ENCODE measurements at places on chromosomes 2 and 18.

DNA sequence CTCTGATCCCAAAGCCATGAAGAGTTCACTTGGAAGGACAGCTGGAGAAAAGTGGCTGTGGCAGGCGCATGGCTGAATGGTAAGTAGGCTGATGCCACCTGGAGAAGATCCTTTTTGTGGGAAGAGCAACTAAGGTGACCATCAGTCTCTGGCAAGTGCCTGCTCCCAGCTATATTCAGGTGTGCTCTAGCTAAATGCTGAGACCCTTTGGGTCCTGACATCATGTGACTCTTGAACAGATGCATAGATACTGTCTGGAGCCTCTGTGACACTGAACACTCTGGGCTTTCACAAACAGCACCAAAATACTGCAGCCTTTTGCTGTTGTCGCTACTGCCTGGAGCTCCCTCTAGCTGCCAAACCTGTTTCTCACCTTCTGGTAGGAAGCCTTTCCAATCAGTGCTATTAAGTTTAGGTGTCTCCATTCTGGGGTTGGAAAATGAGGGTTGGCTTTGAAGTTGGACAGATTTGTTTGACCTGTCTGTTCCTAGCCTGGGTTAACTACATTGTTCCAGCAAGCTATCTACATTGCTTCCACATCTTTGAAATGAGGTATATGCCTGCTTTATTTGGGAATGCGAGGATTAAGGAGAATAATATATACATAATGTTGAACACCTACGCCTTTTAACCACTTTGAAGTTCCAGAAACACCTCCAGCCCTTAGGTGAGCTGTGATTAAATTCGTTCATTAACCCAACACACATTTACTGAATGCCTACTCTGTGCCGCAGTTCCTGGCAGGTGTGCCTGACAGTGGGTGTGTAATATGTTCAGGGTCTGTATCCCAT is 3.1 kb downstream of the EGR4 start:
- no peak for DNase-seq

DNA sequence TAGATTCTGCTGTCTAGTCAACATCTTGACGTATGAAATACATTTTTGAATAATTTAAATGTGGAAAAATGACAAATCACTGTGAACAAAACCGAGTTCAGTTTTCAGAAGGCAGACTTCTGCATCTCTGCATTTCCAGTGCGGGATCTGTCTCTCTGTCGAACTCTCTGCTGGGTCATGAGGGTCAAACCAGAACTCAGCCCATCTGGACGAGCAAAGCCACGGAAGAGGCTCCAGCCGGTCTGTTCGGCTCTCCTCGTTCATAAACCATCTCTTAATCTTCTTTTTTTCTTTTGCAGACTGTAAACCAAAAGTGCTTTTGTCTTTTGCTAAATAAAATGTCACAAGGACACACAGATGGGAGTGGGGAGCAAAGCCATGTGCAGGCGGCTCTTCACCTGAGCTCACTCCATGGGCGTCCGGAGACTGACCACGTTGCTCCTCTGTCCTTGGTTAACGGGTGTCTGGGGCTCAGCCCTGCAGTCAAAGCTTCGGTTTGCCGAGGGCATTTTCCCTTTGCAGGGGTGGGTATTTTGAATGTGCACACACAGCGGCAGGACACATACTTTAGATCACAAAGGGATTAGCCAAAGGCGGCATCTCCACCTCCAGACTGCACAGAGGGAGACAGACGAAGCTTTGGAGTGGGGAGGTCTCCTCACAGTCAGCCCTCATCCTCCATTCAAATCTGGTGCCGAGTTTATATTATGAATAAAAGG is 737.9 kb upstream of the SALL3 start:
- DNase-seq = no peak

GRCh38 chr2:128317181-128317898 is 1.3 kb downstream of the HS6ST1 start:
- no peak for DNase-seq

- DNase-seq = no peak
Observed at GRCh38 chr2:191845248-191845715, 1.6 kb downstream of the CAVIN2 start.

DNA sequence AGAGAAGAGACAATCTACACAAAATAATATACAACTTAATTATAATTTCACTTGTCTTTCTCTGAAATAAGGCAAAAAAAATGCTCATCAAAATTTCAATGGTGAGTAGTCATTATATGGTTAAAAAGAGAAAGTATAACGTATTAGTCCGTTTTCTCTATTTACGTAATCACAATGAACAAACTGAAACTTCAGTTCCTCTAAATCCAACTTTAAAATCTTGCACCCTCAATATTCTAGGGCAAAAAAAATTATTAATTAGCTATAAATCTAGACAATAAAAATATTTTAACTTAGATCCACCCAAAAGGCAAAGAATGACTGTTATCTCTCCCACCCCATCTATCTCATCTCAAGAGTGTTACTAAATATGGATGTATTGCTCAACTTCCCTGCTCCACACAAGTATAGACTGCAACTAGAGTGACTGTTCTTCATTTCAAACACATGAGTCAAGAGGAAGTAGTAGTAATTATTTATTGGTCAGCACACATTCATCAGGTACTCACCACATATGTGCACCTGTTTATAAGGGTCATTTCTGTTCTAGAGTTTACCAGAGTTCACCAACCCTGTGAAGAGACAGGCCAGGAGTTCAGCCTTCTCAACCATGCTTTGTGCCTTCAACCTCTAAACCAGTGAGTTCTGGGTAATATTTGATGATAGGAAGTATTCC is 36.4 kb downstream of the STK39 start:
- DNase-seq = no peak

DNA sequence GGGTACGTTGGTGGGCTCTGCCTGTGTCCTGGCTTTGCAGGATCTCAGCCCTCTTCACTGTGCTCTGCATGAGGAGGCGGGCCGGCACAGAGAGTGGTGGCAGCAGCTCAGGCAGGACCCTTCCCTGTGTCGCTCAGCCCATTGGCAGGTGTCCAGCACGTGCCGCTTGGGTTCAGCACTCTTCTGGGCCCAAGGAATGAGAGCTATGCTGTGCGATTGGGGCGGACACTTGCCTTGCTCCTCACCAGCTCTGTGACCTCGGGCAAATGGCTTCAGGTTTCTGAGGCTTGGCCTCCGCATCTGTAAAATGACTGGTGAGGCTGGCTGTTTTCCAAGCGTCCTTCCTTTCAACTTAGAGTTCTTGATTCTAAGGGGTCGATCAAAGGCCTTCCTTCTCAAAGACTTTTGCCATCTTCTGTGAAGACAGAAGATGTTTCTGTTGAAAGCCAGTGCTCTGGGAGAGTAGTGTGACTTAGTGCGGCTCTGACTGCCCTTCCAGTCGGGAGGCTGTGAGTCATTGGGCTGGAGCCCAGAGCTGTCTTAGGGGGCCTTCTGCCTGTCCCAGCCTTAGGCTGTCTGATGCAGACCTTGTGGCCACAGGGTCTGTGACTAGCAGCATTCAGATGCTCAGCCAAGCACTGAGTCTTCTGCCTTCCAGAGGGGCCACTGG is 35.6 kb downstream of the GLI2 start:
- no peak for DNase-seq

- DNase-seq = no peak
Observed at GRCh38 chr2:237121321-237121720, 35.6 kb downstream of the COPS8 start.

- no peak for DNase-seq
Observed at GRCh38 chr2:98026292-98026691, 30.5 kb upstream of the TMEM131 start.

- no peak for DNase-seq
Observed at GRCh38 chr18:31516437-31516836, 18.5 kb downstream of the DSG2 start.

DNA sequence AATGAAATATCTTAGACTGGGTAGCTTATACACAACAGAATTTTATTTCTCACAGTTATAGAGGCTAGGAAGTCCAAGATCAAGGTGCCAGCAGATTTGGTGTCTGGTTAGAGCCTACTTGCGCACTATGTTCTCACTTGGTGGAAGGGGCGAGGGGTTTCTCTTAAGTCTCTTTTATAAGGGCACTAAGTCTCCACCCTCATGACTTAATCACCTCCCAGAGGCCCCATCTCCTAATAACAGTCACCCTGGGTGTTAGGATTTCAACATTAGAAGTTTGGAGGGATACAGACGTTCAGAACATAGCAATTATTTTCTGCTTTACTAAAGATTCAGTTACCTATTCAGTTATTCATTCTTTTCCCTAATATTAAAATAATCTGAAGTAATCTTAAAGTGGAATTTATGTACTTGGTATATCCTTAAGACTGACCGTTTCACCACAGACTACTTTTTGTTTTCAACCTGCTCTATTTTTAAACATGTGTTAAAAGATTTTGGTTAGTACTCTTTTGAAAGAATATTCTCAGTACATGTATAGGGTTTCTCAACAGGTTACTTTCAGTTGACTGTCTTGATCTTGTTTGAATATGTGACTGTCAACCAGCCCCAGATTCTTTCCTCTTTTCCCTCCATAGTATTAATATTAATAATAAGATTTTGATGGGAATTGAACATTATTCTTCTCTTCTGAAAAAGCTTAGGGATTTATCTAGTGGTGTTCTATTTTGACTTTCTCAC is 130.0 kb downstream of the TAF4B start:
- no peak for DNase-seq

DNA sequence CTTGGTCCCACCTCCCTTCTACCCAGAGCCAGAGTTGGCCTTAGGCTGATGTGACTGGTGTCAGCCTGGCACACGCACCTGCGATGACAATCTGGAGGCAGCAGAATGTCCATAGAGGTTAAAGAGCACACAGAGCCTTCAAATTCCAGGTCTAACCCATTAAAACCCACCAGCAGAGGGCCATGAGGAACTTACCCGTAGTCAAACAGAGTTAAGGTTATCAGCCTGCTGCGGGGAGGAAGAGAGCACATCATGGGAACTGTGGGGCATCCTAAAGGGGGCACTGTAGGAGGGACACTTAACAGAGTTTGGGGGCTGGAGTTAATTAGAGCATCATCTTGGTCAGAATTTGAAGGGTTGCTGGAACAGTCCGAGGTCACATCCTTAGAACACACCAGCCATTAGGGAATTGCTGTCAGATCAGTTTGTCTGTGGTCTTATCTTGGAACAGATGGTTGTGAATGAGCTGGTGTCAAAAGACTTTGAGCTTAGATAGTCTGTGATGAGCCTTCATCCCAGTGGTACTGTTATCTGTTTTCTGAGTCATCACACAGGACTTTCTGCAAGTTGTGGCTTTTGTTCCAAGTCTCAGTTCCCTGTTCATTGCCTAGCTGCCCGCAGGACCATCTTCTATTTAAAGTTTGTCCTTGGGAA is 248.6 kb downstream of the LOXHD1 start:
- no peak for DNase-seq

GRCh38 chr2:197985029-197985638 is 180.7 kb downstream of the PLCL1 start:
- DNase-seq = no peak

DNA sequence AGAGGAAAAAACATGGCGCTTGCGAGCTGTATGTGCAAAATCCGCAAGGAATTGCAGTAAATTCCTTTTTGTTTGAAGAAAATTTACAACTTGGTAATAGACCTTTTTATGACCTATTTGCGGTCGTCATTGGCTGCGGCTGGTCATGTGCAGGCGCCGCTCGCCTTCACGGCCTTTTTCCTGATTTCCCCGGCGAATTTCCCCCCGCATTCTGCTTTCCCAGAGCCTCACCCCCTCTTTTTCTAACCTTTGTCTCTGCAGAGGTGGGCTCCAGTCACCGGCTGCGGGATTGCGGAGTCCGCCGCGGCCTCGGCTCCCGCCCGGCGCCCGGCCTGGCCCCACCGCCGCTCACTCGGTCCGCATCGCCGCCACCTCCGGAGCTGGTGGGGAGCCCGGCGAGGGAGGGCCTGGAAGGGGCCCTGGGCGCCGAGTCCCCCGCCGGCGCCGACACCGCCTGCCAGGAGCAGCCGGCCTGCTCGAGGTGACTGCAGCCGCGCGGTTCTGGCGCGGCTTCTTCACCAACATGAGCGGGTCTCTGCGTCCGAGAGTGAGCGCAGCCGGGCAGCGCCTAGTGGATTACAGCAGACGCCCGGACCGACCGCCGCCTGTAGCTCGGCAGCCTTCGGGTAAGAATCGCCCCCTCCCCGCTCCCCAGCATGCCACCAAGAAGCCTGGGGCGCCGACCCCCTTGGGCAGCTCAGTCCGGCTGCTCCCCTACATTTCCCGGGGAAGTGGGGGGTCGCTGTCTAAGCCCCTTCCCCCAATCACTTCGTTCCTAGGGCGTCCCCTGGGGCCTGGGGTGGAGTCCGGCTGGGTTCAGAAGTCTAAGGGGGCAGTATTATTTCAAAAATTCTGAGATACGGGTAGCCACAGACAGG is 7.1 kb downstream of the HOXD8 start:
- no peak for DNase-seq

GRCh38 chr2:48454504-48454903 is 75.5 kb upstream of the STON1 start:
- DNase-seq = no peak

GRCh38 chr2:86621280-86621943 is 2.3 kb downstream of the RNF103 start:
- no peak for DNase-seq

- no peak for DNase-seq
Observed at GRCh38 chr2:12935222-12935621, 218.5 kb downstream of the TRIB2 start.

- DNase-seq = no peak
Observed at GRCh38 chr2:228657807-228658402, 476.4 kb upstream of the SPHKAP start.

- no peak for DNase-seq
Observed at GRCh38 chr2:230893841-230894781, 29.4 kb downstream of the ITM2C start.

DNA sequence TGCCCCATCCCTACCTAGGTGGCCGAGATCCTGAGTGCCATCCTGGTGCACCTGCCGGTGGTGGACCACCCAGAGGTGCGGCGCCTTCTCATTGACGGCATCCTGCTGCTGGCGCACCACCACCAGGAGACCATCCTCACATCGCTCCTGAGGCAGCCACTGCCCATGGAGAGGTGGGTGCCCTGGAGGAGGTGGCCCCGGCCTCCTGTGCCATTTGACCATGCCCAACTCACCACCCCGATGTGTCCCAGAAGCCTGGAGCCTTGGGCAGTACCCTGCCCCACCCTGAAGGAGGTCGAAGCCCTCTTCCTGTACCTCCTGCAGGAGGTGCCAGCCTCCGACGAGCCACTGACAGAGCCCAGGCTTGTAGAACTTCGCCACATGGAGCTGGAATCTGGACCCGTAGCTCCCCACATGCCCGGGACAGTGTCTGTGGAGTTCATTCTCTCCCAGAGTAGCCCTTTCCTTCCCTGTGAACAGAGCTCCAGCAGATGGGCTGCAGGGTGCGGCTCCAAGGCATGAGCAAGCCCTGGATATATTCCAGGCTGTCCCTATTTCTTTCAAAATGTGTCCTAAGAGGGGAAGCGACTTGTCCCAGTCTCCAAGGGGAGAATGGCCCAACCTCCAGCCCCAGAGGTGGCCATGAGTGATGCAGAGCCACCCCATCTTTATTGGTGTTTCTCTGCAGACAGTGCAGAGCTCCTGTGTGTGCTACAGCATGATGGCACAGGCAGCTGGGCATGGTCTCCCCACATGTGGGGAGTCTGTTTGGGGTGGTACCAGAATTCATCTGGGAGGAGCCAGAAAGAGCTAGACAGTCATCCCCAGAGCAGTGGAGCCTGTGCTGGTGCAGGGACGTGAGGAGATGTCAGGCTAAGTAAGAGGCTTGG is 34.2 kb downstream of the HJURP start:
- no peak for DNase-seq

Measured in hypothalamus (tissue), 51 donors.